ENCODE measurements at places on chromosomes 7 and 10.

DNA sequence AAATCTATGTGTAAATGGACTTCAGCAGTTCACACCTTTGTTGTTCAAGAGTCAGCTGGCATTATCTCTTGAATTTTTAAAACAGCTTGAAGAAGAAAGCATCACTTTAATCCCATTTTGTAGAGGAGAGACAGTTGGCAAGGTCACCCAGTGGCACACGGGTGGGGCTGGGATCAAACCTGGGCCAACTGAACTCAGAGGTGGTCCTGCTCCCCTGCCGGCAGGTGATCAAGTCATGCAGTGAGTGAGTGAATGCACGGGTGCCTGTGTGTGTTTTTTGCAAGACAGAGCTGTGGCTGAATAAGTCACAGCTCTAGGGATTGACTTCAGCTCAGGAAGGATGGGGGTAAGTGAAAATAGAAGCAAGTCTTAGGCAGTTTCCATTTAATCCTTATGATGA, 9.5 kb downstream of the GHRHR start:
- no peak for DNase-seq

- DNase-seq = no peak
These were observed 14.7 kb downstream of the ESYT2 start for GRCh38 chr7:158814637-158815036.

DNA sequence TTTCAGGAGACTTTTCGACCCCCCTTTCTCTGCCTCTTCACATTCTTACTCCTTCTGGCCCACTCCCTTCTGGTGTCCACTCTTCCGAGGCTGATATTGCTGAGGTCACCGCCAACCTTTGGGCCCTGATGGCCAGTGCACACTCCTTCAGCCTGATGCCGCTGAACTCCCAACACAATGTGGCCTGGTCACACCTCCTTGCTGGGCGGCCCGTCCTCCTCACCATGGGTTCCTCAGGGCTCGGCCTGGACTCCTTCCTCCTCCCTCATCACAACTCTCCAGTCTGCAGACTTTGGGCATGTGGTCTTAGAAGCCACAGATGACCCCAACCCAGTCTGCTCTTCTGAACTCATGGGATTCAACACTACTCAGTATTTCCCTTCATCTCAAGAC, 583.0 kb upstream of the MGMT start:
- DNase-seq = no peak

- DNase-seq = no peak
These were observed 141.8 kb downstream of the ST7 start for GRCh38 chr7:117095055-117095454.

GRCh38 chr10:17510242-17510908, 56.0 kb upstream of the ST8SIA6 start:
- no peak for DNase-seq

GRCh38 chr7:116443646-116444045, 55.9 kb upstream of the CAV2 start:
- DNase-seq = no peak

DNA sequence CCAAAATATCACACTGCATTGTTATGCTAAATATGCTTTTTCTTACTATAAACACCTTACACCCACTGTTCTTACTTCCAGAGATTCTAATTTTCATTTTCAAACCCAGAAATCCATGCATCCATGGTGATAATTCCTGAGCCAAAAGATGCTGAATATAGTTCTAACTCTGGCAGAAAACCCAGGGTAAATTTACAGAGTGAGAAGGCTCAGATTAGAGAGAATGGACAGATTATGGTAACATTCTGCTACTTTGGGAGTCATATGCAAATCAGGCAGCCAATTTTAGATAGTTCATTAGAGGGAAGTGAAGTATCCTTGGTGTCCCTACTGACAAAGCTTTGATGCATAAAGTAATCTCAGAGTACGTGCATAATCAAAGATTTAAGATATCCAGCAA, 15.4 kb upstream of the CTTNBP2 start:
- no peak for DNase-seq

DNA sequence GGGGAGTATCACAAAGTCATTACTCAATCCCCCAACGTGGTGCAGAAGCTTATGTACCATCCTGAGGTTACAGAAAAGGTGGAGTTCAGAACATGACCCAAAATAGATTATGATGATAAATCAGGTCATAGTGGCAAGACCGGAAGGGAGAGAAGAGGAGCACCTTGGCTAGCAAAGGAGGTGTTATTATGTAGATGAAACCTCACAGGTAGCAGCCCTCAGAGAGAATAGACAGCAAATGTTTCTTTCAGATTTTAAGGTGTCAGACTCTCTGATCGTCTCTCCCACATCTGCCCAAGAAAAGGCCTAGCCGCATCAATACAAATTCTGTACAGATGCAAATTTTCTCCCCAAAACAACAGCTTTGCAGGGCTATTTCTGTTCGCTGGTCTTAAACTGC, 88.3 kb upstream of the SEMA3D start:
- no peak for DNase-seq

DNA sequence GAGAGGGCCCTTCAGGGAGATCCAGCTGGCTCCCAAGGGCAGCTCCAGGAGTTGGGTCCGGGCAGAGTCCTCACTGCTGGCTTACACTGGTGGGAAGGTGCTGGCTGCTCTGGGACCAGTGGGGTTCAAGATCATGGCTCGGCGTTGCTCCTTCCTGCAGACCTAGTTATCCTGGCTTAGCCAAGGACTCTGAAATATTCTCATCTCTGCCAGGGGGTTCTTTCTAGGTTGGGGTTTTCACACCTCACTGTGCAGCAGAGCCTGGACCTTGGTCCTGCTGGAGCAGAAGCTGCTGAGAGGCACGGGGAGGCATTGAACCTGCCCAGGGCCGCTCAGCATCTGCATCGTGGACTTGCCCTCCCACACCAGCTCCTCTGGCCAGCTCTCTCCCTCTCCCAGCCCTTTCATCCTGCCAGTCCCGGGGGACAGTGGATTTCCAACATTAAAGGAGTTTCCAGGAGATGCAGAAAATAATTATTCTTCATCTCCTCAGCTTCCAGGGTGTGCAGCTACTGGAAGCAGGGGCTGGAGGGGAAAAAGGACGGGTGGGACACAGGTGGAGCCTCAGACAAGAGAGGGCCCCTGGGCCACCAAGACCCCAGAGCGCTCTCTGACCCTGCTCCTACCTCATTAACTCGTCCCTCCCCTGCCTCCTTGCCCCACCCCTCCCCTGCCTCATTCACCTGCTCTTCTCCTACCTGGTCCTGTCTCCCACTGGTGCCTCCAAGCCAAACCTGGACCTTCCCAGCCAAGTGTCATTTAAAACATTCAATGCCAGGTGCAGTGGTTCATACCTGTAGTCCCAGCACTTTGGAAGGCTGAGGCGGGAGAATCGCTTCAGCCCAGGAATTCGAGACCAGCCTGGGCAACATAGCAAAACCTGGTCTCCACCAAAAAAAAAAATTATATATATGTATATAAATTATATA, 42.5 kb downstream of the JAKMIP3 start:
- no peak for DNase-seq

DNA sequence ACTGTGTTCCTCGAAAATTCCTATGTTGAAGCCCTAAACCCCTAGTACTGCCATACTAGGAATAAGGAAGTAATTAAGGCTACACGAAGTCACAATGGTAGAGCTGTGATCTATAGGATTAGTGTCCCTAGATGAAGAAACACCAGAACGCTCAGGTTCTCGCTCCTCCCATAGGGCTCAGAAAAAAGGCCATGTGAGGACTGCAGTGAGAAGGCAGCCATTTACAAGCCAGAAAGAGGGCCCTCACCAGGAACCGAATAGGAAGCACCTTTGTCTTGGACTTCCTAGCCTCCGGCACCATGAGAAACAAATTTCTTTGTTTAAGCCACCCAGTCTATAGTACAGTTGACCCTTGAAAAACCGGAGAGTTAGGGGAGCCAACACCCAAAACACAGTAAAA, 46.2 kb downstream of the CACUL1 start:
- no peak for DNase-seq

DNA sequence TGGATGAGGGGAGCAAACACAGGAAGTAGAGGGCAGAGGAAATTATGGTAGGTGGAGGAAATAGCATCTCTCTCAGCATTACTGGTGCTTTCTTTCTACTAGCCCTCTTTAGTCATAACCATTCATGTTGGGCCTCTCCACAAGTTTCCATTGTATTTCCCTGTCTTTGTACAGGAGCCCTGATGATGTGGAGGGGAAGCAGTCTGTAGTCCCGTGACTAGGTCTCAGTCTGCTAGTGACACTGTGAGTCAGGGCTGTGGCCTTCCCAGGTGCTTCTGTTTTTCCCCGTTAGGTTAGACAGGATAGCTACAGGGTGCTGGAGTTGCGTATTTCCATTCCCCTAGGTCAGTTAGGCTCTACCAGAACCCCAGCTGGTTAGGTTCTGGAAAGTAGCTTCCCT, 82.9 kb upstream of the NAMPT start:
- DNase-seq = no peak

DNA sequence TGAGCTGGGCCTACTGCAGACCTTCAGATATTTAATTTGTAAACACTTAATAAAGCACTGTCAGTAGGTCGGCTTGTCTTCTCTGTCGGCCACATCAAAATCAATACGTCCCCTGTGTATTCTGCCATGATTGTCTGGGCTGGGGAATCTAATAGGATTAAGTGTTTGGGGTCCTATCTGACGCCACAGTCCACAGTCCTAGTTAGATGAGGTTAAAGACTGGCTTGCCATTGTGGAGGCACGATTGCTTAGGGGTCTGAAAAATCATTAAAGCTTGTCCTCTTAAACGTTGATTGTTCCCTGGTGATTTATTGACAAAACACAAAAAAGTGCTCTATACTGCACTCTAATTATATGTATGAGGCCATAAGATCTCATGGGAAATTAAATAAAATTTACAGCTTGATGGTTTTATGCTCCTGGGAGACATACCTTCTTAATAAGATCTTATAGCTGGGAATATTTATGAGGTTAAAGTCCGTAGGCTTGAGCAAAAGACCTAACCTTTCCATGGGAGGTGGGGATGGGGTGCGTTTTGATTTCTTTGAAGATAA, 650.3 kb upstream of the GALNT17 start:
- no peak for DNase-seq

DNA sequence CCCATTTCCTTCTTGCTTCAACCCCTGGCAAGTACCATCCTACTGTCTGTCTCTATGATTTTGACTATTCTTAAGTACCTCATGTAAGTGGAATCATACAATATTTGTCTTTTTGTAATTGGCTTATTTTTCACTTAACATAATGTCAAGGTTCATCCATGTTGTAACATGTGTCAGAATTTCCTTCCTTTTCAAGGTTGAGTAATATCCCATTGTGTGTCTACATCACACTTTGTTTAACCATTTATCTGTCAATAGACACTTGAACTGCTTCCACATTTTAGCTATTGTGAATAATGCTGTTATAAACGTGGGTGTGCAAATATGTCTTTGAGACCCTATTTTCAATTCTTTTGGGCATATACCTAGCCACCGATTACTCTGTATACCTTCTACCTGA, 14.0 kb upstream of the CDK14 start:
- DNase-seq = no peak

DNA sequence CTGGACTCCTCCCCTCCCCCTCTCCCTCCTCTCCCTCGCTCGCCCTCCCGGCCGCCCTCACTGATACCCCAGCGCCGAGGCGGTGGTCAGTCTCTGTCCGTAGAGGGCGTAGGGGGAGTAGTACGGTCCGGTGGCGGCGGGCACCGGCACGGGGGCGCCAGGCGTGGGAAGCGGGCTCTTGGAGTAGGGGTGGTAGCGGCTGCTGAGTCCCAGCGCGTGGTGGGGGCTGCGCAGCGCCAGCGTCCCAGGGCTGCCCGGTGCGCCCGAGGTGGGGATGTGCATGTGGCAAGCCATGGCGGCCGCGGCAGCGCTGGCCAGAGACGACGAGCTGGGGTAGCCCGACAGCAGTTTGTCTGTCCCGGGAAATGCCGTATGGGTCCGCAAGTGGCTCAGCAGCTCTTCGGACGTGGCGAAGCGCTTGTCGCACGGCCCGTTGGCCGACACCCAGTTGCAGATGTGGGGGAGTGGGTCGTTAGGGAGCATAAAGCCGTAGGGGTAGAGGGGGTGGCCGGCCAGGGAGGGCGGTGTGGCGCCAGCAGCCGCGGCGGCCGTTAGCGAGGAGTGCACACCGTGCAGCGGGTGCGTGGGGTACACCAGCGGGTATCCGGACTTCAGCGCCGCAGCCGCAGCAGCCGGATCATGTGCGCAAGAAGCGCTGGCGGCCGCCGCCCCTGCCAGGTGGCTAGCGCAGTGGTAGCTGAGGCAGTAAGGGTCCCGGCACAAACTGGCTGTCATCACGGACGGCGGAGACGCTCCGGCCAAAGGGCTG, 2.7 kb downstream of the ZNF503 start:
- no peak for DNase-seq

GRCh38 chr10:59980356-59980755, 74.0 kb upstream of the CCDC6 start:
- DNase-seq = no peak

DNA sequence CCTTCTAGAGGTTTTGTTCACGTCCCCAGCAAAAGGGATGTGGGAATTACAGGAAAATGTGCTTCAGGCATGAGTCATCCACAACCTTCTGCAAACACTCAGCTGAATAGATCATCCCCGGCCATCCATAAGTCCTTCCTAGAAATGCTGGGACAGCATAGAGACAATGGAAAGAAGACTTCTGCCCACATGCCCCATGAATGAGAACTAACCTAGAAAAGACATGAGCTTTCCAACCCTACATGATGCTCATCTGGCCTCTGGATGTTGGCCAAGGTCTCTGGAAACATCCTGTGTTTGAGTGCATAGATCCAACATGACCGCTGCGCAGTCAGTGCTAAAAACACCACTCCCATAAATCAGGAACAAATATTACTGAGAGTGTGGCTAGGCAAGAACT, 277.5 kb downstream of the PLXNA4 start:
- DNase-seq = no peak

- no peak for DNase-seq
These were observed 177.9 kb downstream of the SKAP2 start for GRCh38 chr7:26686448-26686981.

DNA sequence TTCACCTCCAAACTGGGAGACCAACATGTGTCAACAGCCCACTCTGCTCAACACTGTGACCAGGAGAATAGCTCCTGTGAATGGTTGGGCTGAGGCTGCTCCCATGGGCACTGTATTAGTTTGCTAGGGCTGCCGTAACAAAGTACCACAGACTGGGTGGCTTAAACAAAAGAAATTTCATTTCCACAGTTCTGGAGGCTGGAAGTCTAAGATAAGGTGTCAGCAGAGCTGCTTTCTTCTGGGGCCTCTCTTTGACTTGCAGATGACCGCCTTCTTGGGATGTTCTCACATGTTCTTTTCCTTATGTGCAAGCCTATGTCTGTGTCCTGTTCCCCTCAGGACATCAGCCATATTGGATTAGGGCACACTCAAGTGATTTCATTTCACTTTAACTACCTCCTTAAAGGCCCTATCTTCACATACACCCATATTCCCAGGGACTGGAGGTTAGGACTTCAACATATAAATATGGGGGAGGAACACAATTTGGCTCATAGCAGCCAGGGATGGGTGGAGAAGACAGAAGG, 90.3 kb downstream of the CPED1 start:
- no peak for DNase-seq
